ENCODE measurements at places on chromosomes 2 and 18.

GRCh38 chr2:151972241-151973012 lies 126.4 kb downstream of the CACNB4 start:
- DNase-seq = no peak

GRCh38 chr2:41326851-41327250 lies 721.0 kb upstream of the PKDCC start:
- no peak for DNase-seq

DNA sequence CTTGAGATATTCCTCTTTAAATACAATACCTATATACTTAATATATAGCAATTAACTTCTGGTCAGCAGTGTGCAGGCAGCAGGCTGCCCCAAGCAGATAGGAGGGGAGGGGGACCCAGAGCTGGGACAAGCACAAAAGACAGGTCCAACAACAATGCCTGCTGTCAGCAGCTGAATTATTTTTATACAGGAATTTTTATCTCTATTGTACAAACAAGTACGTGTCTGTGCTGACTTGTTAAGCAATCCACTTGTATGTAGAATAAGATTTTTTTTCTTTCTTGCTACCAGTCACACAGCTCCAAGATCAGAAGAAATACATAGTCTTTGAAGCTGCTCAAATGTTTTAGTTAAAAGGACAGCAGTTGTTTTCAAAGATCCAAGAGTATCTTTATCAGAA lies 16.7 kb downstream of the BCL11A start:
- no peak for DNase-seq

GRCh38 chr2:27024812-27025211 lies 8.0 kb upstream of the TMEM214 start:
- DNase-seq = no peak

DNA sequence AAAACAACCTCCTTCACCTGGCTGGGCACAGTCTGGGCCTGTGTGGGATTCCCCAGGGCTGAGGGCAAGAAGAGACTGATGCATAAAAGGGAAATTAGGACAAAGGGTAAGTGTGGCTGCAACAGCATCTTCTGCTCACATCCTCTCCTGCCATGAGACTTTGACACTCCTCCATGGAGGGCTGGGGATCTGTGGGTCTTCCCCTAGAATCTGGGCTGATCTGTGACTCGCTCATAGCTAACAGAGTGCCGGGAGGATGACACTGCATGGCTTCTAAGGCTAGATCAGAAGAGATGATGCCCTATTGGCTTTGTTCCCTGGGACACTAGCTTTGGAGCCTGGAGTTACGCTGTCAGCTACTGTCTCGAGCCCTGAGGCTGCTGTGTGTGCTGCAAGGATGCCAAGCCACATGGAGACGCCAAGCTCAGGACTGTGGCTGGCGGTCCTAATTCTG lies 24.3 kb downstream of the MOCOS start:
- no peak for DNase-seq

DNA sequence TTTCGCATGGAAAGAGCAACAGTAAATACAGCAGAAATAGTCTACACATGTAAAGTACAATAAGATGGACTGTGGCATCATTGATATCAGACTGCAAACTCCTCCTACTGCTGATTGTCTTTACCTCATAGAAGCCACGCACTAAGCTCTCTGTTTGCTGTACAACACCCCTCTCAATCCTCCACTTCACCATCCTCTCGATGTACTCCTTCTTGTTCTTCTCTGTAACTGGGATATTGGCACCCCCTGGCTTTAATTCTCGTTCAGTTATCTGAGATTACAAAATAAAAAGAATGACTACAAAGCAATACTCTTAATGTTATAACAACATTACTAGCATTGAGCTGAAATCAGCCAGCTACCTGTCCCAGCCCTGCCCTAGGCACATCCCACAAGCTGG lies 49.3 kb upstream of the STK17B start:
- no peak for DNase-seq

DNA sequence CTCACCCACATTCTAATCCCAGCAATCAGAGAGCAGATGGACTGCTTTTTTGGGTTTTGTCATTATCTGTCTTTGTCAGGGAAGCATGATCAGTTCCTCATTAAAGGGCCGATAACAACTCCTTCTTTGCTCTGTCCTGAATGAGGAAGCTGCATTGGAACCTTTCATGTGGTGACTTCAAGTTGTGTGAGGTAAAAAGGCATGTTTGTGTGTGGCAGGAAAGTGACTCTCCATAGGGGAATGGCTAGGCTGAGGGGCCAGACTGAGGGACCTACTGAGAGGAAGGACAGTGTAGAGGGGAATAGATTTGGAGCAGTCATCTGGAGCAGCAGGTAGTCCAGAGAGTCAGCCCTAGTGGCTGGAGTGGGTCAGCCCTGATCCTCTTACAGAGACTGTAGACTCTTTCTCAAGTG lies 23.6 kb upstream of the LRRTM1 start:
- DNase-seq = no peak

- peak; percentile 45 for DNase-seq
Observed at GRCh38 chr2:127128445-127128904, 21.5 kb upstream of the BIN1 start.

DNA sequence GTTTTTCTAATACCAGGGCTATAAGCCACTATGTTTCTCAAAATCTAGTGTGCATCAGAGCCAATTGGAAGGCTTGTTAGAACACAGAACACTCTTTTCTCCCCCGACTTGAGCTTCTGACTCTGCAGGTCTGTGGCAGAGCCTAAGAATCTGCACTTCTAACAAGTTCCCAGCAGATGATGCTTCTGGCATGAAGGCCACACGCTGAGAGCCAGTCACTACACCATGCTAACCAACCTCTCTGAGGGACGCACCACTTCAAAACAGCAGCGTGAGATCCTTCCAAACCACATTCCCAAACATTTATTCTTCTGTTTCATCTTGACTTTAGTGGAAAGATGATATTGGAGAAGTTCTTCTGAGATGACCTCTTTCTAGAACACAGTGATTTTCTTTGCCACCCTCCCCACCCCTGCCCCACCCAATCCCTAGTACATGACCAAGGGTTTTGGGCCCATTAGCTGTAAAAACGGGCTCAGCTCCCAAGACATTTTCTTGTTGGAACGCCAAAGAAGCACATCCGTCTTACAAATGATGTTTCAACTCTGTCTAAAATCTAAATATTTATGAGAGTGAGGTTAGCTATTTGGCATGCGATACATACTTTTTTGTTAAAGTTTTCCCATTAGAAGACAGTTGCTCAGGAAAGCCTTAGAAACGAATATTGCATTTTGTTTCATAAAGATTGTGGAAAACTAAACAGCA lies 391.9 kb downstream of the TMEM182 start:
- no peak for DNase-seq

GRCh38 chr2:42851186-42851585 lies 58.8 kb upstream of the HAAO start:
- DNase-seq = no peak

GRCh38 chr2:226169751-226170581 lies 629.7 kb downstream of the IRS1 start:
- no peak for DNase-seq

- DNase-seq = no peak
Observed at GRCh38 chr2:141515931-141516330, 614.9 kb downstream of the LRP1B start.

DNA sequence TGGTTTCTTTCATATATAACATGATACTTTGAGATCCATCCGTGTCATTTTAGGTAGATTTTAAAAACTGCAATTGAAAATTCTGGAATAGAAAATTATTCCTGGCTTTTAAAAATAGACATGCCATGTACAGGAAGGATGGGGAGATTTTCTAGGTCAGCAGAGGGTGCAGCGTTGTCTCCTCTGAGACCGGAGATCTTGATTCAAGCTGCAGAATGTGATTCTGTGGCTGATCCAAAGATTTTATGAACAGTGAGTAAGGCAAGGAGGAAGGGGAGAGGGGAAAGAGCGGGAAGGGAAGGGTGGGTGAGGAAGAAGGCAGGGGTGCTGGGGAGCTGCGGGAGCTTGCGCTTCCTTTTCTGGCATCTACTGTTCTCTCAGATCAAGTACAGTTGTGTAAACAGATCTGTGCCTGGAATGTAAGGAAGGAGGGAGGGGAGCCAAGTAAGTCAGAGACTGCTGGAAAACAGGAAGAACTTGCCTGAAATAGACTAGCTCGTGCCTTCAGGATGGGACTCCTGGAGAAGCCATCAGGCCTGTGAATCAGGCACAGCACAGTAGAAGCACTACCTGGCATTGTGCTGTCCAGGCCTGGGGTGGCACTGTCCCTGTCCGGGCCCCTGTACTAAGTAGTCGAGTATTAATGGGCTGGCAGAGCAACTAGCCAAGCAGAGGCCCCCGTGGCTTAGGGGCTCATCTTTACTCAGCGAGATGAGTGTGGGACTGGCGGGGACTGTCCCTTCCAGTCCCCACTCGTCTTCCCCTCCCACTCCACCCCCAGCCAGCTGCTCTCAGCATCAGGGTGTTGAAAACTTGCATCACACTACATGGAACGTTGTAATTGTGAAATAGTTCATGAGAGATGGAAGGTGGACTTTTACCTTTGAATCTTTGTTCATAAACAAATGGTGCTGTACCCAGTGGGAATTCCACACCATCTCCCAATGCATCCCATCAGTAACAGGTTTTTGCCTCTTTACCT lies 163.5 kb downstream of the UXS1 start:
- peak; percentile 17 for DNase-seq

DNA sequence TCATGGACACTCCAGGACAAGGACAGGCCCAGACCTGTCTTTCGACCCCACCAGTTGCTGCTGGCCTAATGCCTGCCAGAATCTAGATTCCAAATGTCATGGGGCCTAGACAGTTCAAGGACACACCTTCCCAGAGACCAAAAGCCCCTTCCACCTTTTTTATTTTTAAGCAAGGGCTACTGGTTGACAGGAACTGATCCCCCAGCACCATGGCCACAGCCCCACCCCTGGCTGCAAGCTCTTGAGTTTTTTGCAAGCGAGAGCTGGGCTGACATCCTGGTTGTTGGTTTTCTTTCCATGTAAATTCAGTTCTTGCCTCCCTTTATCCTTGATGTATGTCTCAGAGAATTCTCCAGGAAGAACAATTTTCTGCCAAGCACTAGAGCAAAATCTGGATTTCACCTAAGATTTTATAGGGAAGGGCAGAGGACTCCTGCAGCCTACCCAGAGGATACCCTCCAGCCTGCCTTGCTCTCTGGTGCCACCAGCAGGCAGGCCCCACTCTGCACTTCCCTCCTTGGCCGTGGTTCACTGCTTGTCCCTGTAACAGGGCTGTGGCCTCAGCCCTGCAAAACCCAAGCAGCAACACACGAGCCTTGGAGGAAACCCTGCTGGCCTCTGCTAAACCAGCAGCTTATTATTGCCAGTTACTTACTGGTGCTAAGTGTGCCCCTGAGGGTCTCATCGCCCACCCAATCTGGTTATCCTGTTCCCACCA lies 97.7 kb downstream of the TWIST2 start:
- no peak for DNase-seq

DNA sequence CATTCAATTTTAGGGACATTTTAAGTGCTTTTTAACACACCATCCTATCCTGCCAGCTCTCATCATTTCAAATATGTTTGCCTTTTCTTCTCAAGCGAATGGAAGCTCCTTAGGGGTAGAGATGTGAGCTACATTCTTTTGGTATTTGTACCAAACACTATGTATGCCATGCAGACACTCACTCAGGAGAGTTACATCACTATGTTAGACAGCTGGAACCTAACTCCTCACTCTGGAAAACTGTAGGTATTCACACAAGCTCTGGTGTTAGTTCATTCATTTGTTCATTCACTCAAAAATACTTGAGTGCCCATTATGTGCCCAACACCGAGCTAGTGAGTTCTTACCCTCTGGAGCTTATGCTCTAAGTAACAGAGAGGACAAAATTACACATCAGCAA lies 26.4 kb upstream of the RNU4ATAC start:
- no peak for DNase-seq

GRCh38 chr2:207883002-207883780 lies 113.5 kb upstream of the FZD5 start:
- DNase-seq = no peak

DNA sequence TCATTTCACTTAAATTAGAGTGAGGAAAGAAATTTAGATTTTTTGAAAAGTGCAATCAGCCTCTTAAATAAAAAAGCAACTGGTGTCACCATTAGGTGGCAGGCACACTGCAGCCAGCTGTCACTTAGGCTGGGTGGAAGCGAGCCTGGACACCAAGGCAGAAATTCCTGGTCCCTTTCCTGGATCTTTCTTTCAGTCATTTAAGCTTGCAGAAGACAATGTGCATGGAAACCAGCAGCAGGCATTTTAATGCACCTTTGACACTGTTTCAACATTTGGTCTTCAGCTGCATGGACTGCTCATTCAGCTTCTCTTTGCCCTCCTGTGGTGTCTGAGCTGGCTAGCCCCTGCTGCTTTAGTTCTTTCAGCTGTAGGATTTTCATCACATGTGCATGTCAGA lies 61.0 kb downstream of the AQP4 start:
- DNase-seq = no peak

- DNase-seq = no peak
Observed at GRCh38 chr2:106267997-106268396, 73.9 kb upstream of the UXS1 start.

GRCh38 chr2:200188876-200189275 lies 117.6 kb upstream of the SPATS2L start:
- DNase-seq = no peak

- no peak for DNase-seq
Observed at GRCh38 chr2:149877913-149878312, 290.3 kb upstream of the MMADHC start.

- no peak for DNase-seq
Observed at GRCh38 chr18:48408111-48408726, 964 bp downstream of the ZBTB7C start.

DNA sequence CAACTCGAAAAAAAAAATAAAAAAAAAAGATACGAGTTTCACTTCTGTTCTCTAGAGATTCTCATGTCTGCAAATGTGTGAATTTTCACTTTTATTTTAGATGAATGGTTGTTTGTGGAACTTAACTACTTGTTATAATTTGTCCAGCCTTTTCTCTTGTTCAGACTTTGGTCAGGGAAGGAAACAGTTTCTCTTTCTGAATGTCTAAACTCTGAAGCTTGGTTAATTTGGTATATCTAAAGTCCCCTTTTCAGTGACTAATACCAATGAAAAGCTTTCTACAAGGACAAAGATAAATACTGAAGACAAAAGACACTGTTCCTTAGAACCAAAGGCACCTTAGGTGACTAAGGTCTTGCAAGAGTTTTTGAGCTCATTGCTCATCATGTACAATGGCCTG lies 144.4 kb upstream of the PIEZO2 start:
- DNase-seq = no peak

DNA sequence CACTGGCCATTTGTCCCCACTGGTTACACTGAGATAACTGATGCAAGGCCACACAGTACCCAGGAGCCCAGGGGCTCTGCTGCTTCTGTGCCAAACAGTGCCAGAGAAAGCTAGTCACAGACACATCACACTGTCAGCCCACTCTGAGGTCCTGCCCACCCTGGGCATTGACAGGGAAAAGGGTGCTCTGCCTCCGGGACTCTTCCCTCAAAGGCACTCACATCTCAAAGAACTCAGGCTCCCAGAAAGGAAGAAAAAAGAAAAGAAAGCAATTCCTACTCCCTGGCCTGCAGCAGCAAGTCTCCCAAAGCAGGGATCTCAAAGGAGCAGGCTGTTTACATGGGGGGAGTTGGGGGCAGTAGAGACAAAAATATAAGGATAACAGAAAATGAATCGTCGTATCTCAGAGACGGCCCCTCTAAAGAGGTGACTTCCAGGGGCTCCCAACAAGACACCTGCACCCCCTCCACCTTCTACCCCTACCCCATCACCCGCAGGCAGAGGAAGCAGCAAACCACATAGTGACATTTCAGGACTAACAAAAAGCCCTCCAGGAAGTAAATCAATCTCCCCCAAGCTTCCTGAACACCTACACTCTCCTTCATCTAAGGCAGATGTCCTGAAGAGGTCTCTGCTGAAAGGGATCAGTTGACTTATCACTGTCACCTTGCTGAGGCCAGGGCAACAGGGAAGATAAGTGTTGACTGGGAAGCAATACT lies 247.6 kb downstream of the TNS1 start:
- no peak for DNase-seq

GRCh38 chr2:219289537-219290361 lies 10.6 kb downstream of the DNAJB2 start:
- no peak for DNase-seq
